MM.1S (cell line): ENCODE measurements at places on chromosomes 7 and 10.

GRCh38 chr7:93836116-93836515, 54.4 kb downstream of the TFPI2 start:
- no peak for DNase-seq

GRCh38 chr10:59126991-59127390, 49.5 kb upstream of the PHYHIPL start:
- no peak for DNase-seq

- no peak for DNase-seq
Observed at GRCh38 chr7:7125963-7126362, 56.4 kb upstream of the C1GALT1 start.

DNA sequence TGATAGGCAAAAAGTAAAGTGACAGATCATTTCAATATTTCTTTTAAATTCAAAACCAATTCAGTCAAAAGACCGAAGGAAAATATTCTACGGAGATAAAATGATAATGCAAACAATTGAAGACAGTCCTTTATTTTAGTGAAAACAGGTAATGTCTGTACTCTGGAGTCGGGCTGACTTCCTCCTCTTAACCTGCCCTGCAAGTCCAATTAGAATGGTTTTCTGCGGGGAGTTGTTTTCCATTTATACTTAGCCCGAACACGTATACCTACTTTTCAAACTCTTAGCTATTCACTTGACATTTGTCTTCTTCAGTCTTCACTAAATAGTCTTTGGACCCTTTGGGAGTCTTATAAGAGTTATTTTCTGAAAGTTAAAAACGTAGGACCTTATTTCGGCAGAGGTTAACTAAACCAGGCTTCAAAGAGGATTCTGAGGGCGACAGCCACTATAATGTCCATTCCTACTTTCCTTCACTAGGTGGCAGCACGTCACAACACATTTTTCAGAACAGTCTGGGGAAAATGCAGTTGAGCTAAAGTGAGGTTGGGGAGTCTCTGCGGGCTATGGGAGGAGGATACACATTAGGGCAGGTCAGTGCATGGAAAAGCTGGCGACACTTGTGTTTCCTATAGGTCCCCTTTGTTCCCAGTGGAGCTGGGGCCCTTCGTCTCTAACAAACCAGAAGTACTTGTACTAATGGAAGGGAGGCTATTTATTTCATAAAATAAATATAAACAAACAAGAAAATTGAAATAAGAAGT, 472.0 kb downstream of the KCNMA1 start:
- DNase-seq = peak; percentile 51

GRCh38 chr7:116713918-116714317, 41.9 kb downstream of the MET start:
- no peak for DNase-seq

GRCh38 chr10:77168861-77169260, 468.7 kb downstream of the KCNMA1 start:
- DNase-seq = no peak

DNA sequence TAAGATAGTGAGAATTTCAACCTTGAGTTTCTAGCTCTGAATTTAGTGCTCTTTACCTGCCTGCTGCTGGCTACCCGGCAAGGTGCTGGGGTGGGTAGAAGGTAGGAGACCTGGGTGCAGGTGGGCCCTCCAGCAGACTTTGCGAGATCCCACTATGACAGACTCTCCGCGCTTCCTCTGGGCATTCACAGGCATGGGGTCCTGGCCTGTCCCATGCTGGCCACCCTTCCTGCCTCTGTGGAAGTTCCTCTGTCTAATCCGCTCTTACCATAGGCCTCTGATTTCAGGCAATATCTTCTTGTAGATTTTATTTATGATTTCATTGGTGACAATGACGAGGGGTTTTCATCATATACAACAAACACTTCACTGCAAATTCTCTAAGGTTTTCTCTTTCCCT, 1.2 kb upstream of the WDFY4 start:
- DNase-seq = no peak

- no peak for DNase-seq
Observed at GRCh38 chr10:117136391-117136975, 1.6 kb downstream of the VAX1 start.

- DNase-seq = peak; percentile 31
Observed at GRCh38 chr7:5526100-5526905, 102.7 kb upstream of the TNRC18 start.

DNA sequence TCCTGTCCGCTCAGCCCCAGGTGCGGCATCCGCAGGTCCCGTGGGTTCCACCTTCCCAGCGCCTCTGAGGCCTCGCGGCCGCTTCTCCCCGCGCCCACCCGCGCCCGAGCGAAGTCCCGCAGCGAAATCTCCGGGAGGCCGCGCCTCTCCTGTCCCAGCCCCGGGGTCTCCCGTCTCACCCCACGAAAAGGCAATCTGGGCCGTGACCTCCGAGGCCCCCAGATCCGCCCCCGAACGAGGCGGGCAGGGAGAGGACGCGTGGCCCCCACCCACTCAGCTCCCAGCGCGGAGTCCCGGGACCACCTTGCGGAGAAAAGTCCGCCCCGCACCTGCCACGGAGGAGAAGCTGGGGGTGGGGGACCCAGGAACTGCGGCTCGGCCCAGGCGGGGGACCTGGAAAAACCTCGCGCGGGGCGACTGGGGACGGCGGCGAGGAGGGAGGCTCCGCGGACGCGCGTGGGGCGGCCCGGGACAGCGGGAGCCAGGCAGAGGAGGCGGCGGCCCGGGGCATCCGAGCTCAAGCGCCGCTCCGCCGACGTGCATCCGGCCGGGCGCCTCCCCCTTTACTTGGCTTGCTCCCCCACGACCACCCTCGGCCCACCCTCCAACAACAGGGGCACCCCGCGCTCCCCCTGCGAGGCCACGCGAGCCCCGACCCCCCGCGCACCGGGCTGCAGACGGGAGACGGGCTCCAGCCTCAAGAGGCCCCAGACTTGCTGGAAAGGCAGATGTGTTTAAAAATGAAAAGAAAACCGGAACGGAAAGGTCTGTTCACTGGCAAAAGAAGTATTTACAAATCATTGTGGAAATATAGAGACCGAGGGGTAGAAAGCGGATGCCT, 33.0 kb upstream of the RNF32 start:
- DNase-seq = no peak

DNA sequence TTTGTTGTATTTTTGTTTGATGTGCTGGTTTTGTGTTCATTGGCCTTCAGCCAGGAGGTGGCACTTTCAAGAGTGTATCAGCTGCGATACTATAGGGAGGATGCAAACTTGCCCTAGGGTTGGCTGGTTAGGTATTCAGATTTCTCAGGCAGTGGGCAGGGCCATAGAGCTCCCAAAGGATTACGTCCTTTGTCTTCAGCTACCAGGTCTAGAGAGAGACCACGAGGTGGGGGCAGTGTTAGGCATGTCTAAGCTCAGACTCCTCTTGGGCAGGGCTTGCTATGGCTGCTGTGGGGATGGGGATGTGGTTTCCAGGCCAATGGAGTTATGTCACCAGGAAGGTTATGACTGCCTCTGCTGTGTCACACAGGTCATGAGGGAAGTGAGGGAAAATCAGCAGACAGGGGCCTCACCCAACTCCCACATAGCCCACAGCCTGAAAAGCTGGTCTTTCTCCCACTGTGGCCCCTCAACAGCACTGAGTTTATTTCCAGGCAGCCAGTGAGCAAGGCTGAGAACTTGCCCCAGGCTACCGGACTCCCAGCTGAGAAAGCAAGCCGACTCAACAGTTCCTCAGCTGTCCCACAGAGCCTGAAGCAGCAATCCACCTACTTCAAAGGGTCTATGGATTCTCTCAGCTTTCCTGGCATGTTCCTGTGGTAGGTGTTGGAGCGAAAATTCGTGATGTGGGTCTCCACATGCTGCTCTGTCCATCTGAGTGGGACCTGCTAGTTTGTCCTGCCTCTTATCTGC, 227.4 kb upstream of the COBL start:
- no peak for DNase-seq

DNA sequence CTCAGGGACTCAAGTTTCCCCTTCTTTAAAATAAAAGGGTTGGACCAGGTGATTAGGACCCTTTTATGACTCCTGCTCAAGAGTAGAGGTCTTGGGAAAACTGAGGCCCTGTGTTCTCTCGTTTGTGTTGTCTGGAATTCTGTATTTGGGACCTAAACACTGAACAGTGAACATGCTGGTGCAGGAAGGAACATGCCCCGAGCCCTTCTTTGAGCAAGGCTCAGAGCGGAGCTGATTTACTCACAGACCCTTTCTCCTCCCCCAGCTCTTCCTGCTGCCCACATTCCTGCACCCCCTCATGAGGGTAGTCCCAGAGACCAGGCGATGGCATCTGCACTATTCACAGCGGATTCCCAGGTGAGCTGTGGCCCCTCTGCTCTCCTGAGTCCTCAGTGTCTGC, 14.2 kb downstream of the ZKSCAN1 start:
- DNase-seq = no peak

- no peak for DNase-seq
Observed at GRCh38 chr7:1845536-1846311, 175.6 kb downstream of the ELFN1 start.

DNA sequence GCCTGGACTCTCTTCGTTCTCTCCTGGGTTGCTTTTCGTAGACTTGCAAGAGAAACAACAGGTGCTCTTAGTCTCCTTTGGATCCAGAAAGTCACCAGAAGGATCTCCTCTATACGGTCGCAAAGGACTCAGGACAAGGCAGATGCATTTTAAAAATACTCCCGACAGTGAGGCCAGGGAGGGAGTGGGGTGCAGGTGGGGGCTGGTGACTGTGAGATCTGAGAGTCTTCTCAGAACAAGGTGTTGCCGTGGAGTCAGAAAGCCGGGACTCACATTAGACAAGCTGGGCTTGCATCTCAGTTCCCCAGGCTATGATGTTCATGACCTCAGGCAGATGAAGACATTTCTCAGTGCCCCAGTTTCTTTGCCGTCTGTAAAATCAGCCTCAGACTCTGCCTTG, 507.2 kb downstream of the TCERG1L start:
- DNase-seq = no peak
